Hair follicle dermal papilla cell (primary cell): ENCODE measurements at places on chromosomes 3 and 15. TPM values are rescaled to one million over a fixed set of nuclear protein-coding genes. Genes with fewer than 3 reads are reported as not detected.

RARRES1 gene
- 0.61 and 0.65 TPM in 2 replicates for total RNA-seq

GOLGA8M gene
- total RNA-seq: 0.16 and 0.73 TPM in 2 replicates

ERICH6 gene
- total RNA-seq: 0.32 and 0.49 TPM in 2 replicates

LMAN1L gene
- not detected in 2 replicates for total RNA-seq

DNAH12 gene
- total RNA-seq: under 0.01 and 0.12 TPM in 2 replicates

POPDC2 gene
- total RNA-seq: 0.49 and 0.61 TPM in 2 replicates

SFMBT1 gene
- 4.0 and 7.3 TPM in 2 replicates for total RNA-seq

TRIM42 gene
- not detected in 2 replicates for total RNA-seq

OIP5 gene
- total RNA-seq: 0.36 and 0.65 TPM in 2 replicates

ISG20 gene
- total RNA-seq: 2.2 and 3.9 TPM in 2 replicates

CCDC14 gene
- 41.9 and 57.0 TPM in 2 replicates for total RNA-seq

SGO1 gene
- total RNA-seq: 0.81 and 1.6 TPM in 2 replicates

GOLGA8G gene
- total RNA-seq: under 0.01 TPM in 1 of 2 replicates, not detected in the other

SPSB4 gene
- under 0.01 TPM in 1 of 2 replicates, not detected in the other for total RNA-seq
